ENCODE measurements at places on chromosomes 7 and 10. TPM values are rescaled to one million over a fixed set of nuclear protein-coding genes. Genes with fewer than 3 reads are reported as not detected.

GRCh38 chr10:88735661-88736060 lies 24.2 kb upstream of the LIPN start:
- no peak for ATAC-seq

Gene CREB5
- 12.6 TPM for total RNA-seq

Gene TCAF2
- 3.2 TPM for total RNA-seq

Gene GPC2
- total RNA-seq: 3.0 TPM

Gene LRRC17
- total RNA-seq: 4.6 TPM

- no peak for ATAC-seq
Measured at GRCh38 chr7:117279203-117279602, 43.7 kb downstream of the WNT2 start.

Gene CALY
- not detected for total RNA-seq

Gene GNB2
- 124 TPM for total RNA-seq

GRCh38 chr7:44272456-44272855 lies 52.9 kb downstream of the CAMK2B start:
- ATAC-seq: no peak
